ENCODE measurements at places on chromosomes 4 and X.
A peak's percentile ranks its signal among the peaks of the same experiment; 100 is the strongest.

DNA sequence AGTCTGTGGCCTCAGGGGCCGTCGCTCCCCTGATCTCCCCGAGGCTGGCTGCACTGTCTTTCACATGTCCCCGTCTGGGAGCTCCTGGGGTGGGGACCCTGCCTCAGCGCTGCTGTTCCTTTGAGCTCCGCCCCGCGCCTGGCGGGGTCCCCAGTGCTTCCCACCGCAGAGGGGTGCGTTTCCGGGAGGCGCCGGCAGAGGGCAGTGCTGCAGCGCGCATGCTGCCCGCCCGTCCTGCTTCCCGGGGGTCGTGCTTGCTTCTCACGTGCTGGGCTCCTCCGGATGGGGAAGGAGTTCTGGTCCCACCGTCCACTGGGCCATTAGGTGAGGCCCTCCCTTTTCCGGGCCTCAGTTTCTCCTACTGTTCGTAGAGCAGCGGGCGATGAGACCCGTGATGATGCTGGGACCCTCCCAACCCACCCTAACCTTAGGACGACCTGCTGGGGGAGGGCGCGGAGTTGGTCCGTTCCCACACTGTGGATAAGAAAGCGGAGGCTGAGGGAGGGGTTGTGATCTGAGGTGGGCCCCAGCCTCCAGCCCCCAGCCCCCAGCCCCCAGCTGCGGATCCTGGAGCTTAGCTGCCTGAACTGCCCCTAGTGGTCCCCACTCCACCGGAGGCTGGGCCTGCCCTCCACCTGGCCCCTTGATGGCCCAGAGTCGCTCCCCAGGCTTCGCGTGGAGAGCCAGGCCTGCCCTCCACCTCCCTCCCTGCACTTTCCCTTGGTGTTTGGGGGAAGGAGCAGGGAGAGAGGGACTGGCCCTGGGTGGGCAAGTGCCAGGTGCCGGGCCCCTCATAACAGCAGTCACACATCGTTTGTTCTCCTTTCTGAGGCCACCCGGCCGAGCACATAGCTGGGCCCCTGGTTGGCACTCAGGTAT is 15.3 kb downstream of the CPZ start:
- DNase-seq: peak; percentile 7

GRCh38 chr4:27360131-27360530 is 499.5 kb downstream of the STIM2 start:
- DNase-seq: no peak

DNA sequence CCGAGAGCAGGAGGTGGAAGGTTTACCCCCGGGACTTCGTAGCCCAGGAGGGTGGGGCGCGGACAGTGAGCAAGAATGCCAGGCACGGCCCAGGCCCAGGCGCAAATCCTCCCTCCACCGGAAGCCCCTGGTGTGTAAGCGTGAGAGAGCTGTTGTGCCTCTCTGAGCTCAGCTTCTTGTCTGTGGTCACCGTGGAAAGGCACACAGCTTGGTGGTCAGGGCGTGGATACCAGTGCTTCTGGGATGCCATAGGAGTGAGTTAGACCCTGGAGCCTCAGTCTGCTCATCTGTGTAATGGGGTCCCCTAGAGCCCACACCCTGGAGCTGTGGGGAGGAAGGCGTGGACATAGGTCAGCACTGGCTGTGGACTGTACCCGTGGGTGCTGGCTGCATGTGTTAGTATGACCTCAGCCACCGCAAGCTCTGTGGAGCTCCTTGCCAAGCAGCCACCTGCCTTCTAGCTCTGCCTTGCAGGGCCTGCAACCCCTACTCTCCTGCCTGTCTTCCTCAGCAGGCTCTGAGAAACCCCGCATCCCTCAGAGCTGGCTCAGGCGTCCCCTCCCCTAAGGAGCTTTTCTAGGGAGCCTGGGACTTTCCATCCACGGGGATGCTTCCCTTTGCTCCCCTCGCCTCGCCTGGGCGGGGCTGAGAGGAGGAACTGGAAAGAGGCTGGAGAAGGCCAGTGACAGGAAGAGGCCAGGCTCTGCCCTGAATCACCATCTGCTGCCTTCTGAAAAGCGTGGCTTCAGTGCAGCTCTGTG is 28.0 kb upstream of the AFAP1 start:
- peak; percentile 16 for DNase-seq

DNA sequence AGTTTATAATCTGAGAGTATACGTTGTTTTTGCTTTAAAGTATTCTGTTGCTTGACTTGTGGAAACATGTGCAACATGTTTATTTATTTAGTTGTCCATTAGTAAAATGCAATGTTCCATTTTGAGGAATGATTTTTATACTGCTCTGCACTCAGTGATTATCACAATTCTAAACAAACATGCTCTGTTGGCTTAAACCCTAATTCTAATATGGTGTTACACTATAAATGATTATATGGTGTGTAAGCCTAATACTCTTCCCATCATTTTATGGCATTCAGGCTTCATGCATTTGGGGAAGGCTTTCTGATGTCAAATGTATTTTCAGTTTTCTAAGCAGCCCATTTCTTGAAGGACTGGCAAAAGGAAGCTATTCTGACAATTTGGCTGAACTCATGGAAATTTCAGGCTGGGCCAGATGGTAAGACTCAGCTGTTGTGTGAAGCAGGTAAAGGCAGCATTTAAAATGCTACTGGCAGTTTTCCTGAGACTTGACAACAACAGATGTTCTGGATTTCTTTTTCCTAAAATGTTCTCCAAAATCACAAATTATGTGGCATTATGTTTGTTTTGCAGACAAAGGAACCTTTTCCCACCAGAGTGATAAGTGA is 336.7 kb upstream of the GNPDA2 start:
- DNase-seq: no peak

DNA sequence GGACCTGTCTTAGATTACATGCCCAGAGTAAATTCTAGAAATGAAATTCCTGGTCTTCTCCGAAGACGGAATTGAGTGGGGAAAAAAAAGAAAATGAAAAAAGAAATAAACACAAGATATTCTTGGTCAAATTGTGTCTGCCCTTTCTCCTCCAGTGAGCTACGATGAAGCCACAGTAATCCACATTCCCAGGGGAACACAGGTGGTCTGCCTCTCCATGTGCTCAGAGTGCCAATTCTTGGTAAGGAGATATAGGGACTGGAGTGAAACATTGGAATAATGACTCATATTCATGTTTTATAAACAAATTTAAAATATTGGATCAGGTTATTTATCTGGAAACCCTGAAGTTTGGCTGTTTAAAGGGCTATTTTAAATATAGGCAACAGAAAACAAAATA is 54.2 kb upstream of the MGST2 start:
- DNase-seq: no peak

- DNase-seq: no peak
These were observed 42.1 kb upstream of the UGT2B10 start for GRCh38 chr4:68773699-68774098.

DNA sequence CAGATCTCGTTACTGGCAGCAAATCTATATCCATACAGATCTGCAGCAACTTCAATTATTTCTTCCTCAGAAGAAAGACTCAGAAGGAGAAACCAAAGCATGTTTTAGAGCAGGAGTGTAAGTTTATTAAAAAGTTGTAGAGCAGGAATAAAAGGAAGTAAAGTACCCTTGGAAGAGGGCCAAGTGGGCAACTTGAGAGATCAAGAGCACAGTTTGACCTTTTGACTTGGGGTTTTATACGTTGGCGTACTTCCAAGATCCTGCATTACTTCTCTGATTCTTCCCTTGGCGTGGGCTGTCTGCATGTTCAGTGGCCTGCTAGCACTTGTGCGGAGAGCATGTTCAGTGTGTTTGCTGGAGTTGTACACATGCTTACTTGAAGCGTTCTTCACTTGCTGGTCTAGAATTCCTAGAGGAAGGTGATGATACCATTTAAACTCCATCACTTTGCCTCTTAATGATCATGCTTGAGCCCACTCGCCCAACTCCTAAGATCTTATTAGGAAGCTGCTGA is 1114.7 kb upstream of the PABPC4L start:
- DNase-seq: no peak

- no peak for DNase-seq
These were observed 25.8 kb upstream of the SEPTIN11 start for GRCh38 chr4:76923619-76924357.

Data from CD4-positive, alpha-beta T cell treated with Interleukin-12 subunit alpha and Interleukin-12 subunit beta, for 1 hour (primary cell).